ENCODE measurements at places on chromosomes 13 and 19.

DNA sequence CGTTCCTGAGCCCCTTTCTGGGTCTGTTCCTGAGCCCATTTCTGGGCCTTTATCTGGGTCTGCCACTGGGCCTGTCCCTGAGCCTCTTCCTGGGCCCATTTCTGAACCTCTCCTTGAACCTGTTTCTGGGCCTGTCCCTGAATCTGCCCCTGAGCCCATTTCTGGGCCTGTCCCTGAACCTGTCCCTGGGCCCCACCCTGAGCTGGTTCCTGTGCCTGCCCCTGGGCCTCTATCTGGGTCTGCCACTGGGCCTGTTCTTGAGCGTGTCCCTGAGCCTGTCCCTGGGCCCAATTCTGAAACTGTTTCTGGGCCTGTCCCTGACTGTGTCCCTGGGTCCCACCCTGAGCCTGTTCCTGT is 40.4 kb upstream of the GRTP1 start:
- DNase-seq, result no peak

GRCh38 chr19:13844130-13844631 is 32.8 kb upstream of the NANOS3 start:
- DNase-seq, result peak; percentile 73

DNA sequence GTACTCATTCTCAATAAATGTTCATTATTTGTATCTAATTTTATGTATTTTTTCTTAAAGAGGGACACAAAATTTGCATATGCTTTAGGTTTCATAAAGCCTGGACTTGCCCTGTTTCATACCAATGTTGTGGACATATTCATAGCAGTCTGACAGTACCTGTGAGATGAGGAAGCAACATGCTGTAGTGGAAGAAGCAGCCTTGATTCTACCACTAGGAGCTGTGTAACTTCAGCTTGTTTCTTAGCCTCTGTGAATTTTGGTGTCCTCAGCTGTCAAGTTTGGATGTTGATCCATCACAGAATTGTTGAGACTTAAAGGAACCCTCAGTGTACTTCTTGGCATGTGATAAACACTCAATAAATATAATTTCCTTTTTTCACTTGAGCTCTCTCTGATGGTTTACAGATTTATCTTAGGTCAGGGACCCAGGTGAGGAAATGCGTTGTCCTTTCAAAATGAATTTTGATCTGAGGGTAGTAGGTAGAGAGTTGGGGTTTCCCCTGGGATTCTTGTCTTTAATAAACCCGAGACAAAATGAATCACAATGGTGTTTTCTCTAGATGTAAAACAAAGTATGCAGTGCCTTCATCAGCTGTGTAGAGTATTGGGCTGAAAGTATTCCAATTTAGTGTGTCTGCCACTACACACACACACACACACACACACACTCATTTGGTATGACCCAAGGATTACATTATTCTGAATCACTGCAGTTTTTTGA is 152.1 kb downstream of the KCNRG start:
- no peak for DNase-seq

DNA sequence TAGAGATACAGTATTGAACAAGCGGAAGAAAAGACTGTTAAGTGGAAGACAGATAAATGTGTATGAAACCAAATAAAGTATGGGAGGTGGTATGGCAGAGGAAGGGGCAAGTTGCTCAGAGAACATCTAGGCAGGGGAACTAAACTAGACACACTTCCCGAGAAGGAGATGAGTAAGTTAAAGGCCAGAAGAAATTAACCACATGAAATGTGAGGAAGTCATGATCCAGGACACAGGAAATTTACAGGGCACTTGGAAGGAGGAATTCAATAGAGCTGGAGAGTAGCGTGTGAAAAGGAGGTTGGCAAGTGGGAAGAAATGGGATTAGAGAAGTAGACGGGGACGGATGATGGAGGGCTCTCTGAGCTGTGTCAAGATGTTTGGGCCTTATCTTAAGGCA is 208.8 kb downstream of the COG6 start:
- no peak for DNase-seq

- no peak for DNase-seq
Measured at GRCh38 chr13:30991922-30992321, 59.5 kb downstream of the TEX26 start.

GRCh38 chr13:27797228-27797624 is 4.9 kb downstream of the GSX1 start:
- peak; percentile 66 for DNase-seq

GRCh38 chr19:4177146-4177545 is 5.2 kb downstream of the SIRT6 start:
- no peak for DNase-seq

GRCh38 chr13:28574617-28575142 is 79.8 kb upstream of the FLT1 start:
- DNase-seq, result peak; percentile 70

- peak; percentile 49 for DNase-seq
Measured at GRCh38 chr13:46468570-46469463, 81.8 kb upstream of the RUBCNL start.

DNA sequence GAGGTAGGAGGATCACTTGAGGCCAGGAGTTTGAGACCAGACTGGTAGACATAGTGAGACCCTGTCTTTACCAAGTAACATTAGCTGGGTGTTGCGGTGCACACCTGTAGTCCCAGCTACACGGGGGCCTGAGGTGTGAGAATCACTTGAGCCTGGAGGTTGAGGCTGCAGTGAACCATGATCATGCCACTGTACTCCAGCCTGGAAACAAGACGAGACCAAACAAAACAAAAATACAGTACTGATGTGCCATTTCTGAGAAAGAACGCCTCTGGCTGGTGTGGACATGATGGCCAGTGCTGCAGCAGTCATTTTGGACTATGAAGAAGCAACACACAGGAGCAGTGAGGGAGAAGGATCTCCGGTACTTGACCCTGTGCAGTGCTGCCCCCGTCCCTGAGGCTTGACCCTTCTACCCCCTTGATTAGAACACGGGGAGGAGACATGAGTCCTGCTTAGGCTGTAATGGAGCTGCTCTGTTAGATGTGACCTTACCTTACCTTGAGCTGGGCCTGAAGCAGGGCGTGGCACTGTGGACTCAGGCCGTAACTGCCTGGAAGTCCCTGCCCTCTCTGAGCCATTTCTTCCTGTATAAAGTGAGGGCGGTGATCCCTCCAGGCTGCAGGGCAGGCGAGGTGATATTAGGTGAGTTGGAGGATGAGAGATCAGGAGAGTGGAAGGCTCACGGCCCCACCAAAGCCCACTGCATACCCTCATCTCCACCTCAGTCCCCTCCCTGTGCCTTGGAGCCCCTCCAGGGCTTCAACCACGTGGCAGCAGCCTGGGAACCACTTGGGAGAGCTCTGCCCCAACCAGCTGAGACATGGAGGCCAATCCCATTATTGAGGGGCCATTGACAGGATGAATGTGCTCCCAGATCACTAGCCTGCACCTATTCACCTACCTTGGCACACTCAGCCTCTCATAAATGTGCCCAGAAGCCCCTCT is 5.9 kb downstream of the RPL18A start:
- DNase-seq, result peak; percentile 63

All from hepatocyte (in vitro differentiated cells).